ENCODE measurements at places on chromosomes 16 and 17. TPM values are rescaled to one million over a fixed set of nuclear protein-coding genes. Genes with fewer than 3 reads are reported as not detected.

GRCh38 chr17:6005939-6006338, 64.2 kb upstream of the WSCD1 start:
- no peak for DNase-seq

Gene GAS7
- total RNA-seq = 18.1 TPM

Gene CACNG3
- total RNA-seq = not detected

GRCh38 chr17:22704674-22705073, 1012.4 kb downstream of the KCNJ18 start:
- no peak for DNase-seq

DNA sequence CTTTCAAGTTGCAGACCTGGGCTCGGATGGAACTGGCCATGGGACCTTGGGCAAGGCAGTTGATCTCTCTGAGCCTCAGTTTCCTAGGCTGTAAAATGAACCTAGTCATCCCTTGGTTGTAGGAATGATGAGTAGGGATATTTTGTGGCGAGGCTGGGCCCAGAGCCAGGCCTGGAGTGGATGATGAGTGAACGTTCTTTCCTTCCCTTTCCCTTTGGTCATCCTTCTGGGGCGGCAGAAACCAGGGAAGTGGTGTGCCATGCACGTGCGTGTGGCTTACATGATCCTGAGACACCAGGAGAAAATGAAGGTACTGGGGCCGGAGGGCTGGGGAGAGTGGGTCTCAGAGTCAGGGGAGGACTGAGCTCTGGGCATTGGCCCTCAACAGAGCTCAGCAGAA, 8.4 kb downstream of the FBRS start:
- DNase-seq = no peak

DNA sequence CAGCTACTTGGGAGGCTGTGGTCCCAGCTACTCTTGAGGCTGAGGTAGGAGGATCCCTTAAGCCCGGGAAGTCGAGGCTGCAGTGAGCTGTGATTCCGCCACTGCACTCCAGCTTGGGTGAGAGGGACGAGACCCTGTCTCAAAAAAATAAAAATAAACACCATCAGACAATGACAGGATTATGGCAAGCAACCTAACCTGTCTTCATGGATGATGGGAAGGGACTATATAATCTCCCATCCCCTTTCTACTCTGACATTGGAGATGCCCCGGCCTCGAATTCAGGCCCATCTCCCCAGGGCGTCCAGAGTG, 893 bp downstream of the TRIM25 start:
- DNase-seq = no peak

DNA sequence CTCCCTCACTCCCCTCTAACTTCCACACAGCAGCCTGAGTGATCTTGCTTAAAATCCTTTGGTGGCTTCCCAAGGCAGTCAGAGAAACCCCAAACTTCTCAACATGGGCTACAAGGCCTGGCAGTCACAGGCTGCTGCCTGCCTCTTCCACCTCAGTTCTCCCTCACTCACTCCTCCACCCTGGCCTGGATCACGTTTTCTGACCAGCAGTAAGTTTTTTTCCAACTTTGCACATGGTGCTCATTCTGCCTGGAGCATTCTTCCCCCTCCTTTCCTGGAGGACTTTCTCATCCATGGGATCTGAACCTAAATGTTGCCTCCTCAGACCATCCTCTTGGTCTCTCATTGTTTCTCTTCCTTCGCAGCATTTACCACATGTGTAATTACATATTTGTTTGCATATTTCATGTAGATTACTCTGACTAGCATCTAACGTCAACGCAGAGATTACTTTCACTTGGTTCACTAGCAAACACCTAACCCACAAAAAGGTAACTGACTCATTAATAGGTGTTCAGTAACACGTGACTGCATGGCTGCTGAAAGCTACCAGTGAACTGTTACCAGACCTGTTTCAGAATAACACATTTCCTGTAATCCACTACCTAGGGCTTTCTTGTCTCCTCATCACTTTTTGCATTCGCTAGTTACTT, 17.1 kb downstream of the GNA13 start:
- DNase-seq = no peak

Measured in RPMI7951 (cell line).